ENCODE measurements at places on chromosomes 1 and 21.

DNA sequence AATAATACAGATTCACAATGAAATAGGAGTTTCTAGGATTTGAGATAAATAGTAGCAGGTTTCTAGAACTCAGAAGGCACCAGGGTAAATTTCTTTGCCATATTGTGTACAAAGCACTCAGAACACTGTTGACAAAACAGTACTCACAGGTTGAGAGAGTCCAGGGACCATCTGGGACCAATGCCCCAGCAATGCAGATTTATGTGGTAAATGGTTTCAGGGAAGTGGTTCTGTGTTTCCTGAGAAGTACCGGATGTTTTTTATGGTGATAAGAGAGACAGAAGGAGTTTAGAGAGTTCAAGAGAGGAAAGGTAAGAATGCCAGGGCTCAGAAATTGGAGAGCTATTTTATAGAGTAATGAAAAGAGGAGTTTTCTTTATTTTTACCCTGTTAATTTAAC is 29.6 kb upstream of the DIPK1A start:
- DNase-seq: no peak

- no peak for DNase-seq
These were observed 32.3 kb upstream of the NHLH2 start for GRCh38 chr1:115873184-115873583.

DNA sequence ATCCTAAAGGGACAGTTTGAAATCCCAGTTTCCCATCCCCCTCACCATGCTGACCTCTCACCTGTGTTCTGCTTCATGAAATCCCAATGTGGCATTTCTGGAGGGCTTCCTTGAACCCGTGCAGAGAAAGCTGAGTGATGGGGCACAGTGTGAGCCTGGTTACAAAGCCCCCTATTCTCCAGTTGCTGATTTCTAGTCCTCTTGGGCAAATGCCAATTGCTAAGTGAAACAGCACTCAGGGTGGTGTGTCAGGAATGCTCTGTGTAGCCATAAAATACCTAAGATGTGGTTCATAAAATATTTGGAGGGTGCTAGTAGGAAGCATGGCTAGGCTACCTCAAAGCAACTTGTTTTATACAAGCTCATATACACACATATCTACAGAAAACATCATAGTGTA is 32.0 kb downstream of the SUSD4 start:
- DNase-seq: no peak

DNA sequence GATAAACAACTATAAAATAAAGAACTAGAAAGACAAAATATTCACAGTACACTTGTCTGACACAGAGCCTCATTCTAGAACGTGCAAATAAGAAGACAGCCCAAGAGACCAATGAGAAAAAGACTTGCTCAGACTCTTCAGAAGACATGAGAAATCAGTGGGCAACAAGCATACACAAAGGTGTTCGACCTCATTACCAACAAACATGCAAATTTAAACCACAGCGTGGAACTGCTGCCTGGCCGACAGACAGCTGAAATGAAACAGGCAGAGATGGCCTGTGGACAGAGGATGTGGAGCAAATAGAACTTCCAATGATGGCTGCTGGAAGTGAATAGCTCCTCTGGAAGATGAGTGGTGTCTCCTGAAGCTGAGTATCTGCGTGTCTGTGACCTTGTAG is 22.4 kb upstream of the COL6A1 start:
- no peak for DNase-seq

GRCh38 chr1:15410884-15411245 is 1.2 kb downstream of the EFHD2 start:
- DNase-seq: no peak

GRCh38 chr1:98963064-98963758 is 41.5 kb downstream of the PLPPR5 start:
- DNase-seq: no peak

DNA sequence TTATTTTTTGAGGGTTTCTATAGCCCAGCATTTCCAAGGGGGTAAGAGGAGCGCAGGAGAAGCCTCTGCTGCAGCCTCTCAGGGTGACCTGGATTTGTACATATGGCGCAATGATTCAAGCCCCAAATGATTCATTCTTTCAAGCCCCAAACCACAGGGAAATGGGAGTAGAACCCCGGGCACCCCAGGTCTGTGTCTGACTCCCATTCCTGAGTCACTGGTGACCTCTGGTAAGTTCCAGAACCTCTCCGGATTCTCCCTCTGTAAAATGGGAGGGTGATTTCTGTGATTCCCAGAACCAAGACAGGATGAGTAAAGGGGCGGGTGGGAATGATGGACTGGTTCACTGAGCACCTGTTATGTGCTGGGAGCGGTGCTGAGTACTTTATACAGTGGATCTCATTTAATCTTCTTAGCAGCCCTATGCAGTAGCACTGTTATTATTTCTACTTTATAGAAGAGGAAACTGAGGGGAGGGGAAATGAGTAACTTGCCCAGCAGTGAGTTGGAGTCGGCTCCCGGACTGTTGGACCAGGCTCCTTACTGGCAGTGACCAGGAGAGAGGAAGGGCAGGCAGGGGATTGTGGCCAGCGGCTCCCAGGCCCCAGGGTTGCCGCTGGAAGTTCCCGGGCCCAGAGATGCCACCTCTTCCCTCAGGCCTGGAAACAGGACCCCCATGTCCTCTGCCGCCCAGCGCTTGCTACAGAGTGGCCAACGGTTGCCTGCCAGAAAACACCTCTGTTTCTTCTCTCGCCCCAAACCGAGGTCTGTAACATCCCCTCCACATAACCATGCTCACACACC is 20.3 kb upstream of the SLC26A9 start:
- no peak for DNase-seq

DNA sequence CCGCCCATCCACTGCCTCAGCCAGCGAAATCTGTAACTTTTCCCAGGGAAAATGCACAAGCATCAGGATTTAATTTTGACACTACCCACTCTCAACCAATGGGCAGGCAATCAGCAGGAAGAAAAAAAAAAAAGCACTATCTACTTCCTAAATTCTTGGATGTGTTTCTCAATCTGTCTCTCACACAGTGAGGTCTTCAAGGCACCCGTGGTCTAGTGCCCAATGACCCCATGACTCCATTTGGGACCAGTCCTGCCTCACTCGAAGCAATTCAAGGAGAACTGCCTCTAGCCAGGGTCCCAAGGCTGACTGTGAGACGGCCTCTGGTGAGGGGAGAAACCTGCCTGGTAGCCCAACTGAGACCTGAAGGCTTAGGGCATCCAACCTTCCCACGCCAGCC is 35.9 kb downstream of the CSF1 start:
- no peak for DNase-seq

DNA sequence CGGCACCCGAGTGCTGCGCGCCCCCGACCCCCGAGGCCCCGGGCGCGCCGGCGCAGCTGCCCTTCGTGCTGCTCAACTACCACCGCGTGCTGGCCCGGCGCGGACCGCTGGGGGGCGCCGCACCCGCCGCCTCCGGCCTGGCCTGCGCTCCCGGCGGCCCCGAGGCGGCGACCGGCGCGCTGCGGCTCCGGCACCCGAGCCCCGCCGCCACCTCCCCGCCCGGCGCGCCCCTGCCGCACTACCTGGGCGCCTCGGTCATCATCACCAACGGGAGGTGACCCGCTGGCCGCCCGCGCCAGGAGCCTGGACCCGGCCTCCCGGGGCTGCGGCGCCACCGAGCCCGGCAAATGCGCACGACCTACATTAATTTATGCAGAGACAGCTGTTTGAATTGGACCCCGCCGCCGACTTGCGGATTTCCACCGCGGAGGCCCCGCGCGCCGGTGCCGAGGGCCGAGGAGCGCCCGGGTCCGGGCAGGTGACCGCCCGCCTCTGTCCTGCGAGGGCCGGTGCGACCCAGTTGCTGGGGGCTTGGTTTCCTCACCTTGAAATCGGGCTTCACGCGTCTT is 49.0 kb downstream of the SIM2 start:
- DNase-seq: no peak

DNA sequence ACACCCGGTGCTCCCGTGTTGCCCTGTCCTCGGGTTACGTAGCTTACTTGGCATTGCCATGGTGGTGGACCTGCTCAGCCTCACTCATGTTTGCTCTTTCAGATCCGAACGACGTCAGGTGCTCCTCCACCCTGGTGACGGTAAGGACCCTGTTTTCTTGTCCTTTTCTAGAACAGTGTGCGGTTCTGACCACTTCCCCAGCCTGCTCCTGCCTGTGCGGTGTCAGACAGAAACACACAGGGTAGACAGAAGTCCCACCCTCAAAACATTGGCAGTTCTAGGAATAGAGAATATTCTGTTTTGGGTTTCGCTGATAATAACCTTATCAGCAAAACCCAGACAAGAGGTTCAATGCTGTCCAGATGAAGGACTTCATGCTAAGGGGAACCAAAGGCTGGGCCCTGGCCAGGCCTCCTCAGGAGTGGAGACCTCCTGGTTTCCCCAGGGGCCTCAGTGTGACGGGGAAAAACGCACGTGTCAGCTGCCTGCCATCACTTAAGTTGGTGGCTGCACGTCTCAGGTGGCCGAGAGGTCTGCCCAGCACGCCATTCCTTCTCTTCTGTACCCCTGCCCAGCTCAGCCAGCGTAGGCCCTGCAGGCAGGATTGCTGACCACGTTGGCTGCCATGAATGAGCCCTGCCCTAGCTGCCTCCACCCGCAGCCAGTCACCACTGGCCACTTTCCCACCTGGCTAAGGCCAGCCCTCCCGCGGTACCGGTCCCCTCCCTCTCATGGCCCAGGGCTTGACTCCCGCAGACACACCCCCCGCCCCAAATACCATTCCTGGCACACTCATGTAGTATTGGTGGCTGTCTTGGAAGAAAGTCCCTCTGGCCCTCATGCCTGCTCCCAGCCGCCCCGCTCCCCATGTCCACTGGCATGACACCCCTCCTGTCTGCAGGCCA is 33.6 kb downstream of the SLC37A1 start:
- no peak for DNase-seq
